ENCODE measurements at places on chromosomes 3 and 15.

GRCh38 chr3:163916596-163917560, 1161.4 kb downstream of the SI start:
- no peak for DNase-seq

DNA sequence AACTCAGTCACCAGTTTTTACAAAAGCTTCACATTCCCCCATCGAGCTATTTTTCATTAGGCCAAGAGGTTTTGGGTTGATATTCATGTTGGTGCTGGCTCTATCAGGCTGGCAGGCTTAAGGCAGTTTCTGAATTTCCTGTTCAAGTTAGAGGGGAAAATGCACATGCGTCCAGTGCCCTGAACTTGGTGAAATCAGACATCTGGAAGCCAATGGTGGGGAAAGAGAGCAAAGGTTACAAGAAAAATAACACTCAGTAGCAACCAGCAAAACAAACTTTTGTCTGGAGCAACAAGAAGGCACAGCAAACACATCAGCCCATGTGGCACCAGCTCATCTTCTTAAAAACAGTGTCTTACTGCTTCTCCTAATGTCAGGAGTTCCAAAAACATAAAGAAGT, 155.6 kb upstream of the TSC22D2 start:
- no peak for DNase-seq

GRCh38 chr3:187777331-187777941, 32.2 kb upstream of the BCL6 start:
- no peak for DNase-seq

DNA sequence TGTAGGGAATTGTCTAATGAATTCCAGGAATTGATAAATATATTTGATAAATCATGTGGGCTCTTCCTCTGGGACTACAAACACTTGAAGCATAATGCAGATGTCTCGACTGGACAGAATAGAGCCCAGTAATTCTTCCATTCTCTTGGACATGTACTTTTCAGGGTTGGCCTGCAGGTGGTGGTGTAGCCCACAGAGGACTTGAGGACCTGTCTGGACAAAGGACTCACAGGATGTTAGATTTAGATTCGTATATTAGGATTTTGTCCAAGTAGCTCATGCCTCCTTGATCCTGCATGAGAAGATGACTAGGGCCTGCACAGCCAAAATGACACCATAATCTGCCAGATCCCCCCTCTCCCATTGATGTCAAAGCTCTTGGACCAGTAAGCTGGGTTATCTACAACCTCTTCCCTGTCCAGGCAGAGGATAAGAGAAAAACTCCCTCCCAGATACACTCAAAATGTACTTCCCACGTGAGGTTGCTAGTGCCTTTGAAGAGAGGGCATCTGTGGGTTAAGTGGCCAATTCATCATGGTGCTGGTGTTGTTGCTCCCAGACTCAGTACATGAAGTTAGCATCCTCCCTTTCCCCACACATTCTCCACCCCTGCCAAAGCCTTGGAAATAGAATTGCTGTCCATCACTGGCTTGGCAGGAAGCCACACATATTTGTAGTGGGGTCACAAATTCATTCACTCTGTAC, 88.6 kb upstream of the ZNF280D start:
- no peak for DNase-seq

- no peak for DNase-seq
Observed at GRCh38 chr15:101057841-101058407, 138.8 kb downstream of the LRRK1 start.

DNA sequence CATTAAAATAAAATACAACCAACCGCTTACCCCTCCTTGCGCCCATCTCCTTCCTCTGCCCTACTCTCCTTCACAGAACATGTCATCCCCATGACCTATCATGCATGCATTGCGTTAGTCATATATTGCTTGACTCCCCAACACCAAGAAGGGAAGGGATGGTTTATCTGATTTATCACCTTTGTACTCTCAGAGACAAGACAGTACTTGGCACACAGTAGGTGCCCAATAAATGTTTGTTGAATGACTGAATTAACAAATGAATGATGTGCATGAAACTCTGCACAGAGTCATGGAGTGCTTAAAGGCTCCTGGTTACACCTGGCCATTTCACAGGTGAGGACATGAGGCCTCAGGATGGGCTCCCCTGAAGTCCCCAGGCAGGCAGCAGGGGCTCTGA, 59.7 kb downstream of the IQSEC1 start:
- DNase-seq = no peak

DNA sequence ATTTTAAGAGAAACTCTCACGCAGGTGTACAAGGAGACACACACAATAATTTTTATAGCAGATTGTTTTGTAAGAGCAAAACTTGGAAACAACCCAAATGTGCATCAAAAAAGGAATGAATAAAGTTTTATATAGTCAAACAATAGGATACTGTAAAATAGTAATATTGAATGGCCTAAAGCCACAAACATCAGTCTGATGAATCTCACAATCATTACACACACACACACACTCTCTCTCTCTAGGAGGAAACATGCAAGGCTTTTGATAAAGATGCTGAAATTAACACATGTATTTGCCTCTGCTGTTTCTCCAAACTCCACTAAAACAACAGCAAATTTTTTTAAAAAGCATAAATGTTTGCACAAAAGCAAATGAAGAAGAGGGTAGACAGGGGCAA, 37.3 kb downstream of the ADIPOQ start:
- no peak for DNase-seq

GRCh38 chr15:23854203-23854911, 167.3 kb upstream of the NDN start:
- DNase-seq = no peak

GRCh38 chr15:80668546-80669236, 26.4 kb upstream of the ABHD17C start:
- DNase-seq = no peak

DNA sequence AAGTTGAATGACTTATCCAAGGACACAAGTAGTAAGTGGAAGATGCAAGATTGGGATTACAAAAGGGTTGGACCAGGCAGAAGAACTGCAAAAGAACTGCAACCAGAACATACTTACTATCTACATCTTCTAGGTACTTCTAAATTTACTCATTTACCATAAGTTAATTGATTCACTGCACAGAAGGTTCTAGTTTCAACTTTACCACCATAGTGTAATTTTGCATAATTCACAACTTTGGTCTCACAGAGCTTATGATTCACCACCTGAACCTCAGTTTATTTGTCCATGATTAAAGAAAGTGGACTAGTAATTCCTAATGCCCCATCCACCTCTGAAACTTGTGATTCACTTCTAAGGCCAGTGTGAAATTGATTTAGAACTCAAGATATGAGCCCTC, 236.8 kb upstream of the UBE2E2 start:
- no peak for DNase-seq

DNA sequence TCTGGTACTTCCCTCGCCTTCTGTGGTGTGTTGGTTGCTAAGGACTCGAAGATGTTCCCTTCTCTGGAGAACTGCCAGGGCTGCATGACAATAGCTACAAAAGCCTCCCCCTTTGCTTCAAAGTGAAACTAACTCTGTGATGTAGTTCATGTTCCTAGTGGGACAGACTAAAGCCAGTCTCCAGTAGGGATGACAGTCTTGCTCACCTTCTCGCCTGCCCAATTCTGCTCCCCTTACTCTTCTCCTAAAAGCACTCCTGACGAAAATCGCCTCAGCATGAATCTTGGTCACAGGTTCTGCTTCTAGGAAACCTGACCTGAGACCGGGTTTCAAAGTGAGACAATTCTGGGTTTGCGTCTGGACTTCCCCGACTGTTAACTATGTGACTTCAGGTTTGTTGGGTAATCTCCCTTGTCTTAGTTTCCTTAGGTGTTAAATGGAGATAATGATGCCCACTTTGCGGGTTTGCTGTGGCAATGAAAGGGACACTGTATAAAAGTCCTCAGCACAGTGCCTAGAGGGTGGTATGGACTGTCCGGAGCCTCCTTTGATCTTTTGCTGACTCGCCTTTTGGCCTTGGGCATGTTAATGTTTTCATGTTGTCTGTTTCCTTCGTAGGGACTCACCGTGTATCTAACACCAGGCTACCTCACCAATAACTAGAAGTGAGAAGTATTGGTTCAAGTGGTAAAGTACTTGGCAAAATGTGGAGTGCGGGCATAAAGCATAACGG, 24.9 kb upstream of the THRB start:
- no peak for DNase-seq

GRCh38 chr3:110789315-110789714, 282.3 kb upstream of the NECTIN3 start:
- no peak for DNase-seq

GRCh38 chr3:15256861-15257341, 50.9 kb downstream of the CAPN7 start:
- DNase-seq = no peak

GRCh38 chr3:30779686-30780287, 114.7 kb downstream of the GADL1 start:
- no peak for DNase-seq

GRCh38 chr3:8891303-8891702, 72.0 kb downstream of the RAD18 start:
- no peak for DNase-seq

- no peak for DNase-seq
Observed at GRCh38 chr3:40841131-40841530, 316.4 kb downstream of the ZNF621 start.

GRCh38 chr3:183158551-183159006, 4.0 kb downstream of the LAMP3 start:
- DNase-seq = no peak

- no peak for DNase-seq
Observed at GRCh38 chr3:77149382-77149781, 109.5 kb downstream of the ROBO2 start.

GRCh38 chr3:189108735-189109134, 63.0 kb upstream of the TPRG1 start:
- no peak for DNase-seq

DNA sequence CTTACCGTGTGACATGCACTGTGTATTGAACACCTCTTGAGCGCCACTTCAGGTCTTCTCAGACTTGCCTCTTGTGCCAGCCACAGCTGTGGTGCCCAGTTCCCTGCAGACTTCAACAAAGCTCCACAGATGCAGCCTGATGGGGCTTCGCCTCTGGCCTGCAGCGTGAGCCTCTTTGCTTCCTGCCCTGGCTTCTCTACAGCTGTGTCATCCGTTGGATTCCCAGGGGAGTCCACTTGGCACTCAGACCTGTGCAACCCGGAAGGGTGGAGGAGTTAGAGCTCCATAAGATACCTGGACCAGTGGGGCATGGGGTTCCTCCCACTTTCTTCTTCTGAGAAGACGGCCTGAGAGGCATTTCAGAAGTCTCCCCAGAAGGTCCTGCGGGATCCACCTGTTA, 57.7 kb upstream of the BNIP2 start:
- DNase-seq = no peak

DNA sequence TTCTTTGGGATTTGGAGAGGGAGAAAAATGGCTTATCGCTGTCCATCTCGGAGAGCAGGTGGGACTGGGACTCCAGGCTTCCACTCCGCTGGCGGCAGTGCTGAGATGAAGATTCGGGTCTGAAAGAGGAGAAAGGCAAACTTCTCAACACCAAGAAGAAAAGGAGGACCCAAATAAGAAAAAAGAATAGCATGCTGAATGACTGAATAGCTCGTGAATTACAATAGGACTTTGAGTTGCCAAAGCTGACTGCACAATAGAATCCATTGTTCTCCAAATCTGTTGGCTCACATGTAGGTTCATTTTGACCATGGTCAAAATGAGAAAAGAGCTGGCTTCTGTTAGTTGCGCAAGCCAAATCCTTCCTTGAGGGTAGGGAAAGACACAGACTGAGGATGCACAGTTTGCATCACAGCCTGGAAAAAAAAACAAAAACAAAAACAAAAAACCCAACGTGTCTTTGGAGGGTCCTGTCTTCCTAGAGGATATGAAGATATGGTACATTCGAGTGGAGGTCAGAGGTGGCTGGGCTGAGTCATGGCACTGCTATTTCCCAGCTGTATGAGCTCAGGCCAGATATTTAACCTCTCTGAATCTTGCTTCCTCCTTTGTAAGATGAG, 59.3 kb upstream of the LMOD3 start:
- DNase-seq = no peak

DNA sequence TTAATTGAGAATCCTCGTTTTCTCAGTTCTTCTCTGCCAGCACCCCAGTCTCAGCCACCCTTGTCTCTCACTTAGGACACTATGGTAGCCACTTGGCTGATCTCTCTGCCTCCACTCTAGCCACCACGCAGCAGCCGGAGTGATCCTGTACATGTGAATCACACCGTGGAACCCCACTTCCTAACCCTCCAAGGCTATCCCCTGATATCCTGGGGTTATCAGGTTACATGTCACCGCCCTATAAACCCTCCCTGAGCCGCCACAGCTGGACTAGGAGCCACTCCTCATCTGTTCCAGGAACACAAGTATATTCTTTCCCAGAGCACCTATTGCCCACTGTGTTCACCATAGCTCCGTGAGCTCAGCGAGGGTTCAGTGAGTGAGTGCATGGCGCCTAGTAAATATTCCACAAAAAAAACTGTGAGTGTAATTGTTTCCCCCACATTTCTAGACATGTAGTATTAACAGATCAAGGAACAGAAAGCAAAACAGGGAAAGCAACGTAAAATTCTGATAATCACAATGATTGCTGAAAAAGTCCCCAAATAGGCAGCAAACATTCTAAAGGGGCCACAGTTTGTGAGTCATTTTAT, 661 bp upstream of the PARP14 start:
- DNase-seq = no peak

DNA sequence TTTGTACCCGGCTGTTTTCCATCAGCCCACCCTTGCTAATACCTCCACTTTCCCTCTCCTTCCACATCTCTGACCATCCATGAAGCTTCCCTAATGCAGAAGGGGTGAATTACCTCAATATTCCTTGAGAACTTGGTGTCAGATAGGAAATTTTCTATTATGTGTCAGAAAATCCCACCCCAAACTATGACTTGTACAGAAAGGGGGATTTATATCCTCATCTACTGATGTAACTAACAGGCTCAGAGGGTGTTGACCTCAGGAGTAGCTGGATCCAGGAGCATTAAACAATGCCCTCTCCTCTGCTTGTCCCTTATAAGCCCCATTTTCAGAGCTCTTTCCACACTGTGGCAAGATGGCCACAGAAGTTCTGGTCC, 242.8 kb upstream of the TLE3 start:
- DNase-seq = no peak

DNA sequence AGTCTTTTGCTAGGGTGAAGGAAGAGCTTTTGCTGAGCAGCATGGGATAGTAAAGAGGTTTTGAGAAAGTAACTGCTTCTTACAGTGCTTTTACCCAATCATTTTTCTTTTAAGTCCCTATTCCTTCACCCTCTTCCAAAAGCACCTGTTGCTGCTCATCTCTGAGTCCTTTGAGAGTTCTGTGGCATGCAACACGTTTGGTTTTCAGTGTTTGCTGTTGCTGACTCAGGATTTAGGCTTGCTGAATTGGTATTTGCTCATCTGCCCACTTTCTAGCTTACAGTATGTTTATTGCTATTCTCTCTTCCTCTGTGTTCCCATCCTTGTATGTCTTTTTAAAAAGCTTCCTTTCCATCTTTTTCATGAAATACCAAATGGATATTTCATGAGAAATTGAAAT, 55.9 kb upstream of the THRB start:
- DNase-seq = no peak

GRCh38 chr3:46479021-46479420, 14.3 kb upstream of the LTF start:
- DNase-seq = no peak
